Muscle of leg (tissue), 16 donors: ENCODE measurements at places on chromosomes 4 and X. TPM values are rescaled to one million over a fixed set of nuclear protein-coding genes. Genes with fewer than 3 reads are reported as not detected.

DNA sequence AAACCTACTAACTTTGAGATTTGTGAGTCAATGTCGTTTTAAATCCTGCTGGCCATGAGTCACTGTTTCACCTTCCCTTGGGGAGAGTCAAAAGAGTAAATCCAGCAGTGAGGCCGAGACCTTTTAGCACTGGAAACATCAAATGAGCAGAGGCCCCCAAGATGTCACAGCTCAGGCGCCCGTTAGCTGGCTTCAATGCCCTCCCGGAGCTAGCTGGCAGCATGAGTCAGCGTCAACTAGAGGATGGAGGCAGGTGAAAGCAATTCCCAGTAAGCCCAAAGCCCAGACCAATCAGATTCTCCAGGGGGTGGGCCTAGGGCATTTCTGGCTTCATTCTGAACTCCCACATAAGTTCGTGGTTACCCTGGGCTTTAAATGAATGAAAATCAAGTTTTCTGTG is 170.9 kb downstream of the CLCN4 start:
- DNase-seq, result no peak
- peaks cover 19% of the 10 kb centered on the region for H3K27me3 ChIP-seq
- no peaks in the 10 kb centered on the region for H3K36me3 ChIP-seq
- H3K4me3 ChIP-seq, result no peak overlapping the region
- no peaks in the 10 kb centered on the region for H3K4me1 ChIP-seq
- H3K27ac ChIP-seq, result no peak overlapping the region

GRCh38 chr4:19698961-19699360 is 552.7 kb upstream of the SLIT2 start:
- H3K27ac ChIP-seq, result no peak overlapping the region
- H3K36me3 ChIP-seq, result no peaks in the 10 kb centered on the region
- no peak overlapping the region for H3K4me3 ChIP-seq
- peaks cover 3% of the 10 kb centered on the region for H3K4me1 ChIP-seq
- H3K27me3 ChIP-seq, result no peaks in the 10 kb centered on the region

The TNIP3 gene
- total RNA-seq, result 0.04 TPM

- no peak overlapping the region for H3K27ac ChIP-seq
- peaks cover 6% of the 10 kb centered on the region for H3K4me1 ChIP-seq
- H3K27me3 ChIP-seq, result peaks cover 19% of the 10 kb centered on the region
- no peak for DNase-seq
- no peak overlapping the region for H3K4me3 ChIP-seq
Observed at GRCh38 chrX:11431786-11432185, 138.6 kb downstream of the AMELX start.

DNA sequence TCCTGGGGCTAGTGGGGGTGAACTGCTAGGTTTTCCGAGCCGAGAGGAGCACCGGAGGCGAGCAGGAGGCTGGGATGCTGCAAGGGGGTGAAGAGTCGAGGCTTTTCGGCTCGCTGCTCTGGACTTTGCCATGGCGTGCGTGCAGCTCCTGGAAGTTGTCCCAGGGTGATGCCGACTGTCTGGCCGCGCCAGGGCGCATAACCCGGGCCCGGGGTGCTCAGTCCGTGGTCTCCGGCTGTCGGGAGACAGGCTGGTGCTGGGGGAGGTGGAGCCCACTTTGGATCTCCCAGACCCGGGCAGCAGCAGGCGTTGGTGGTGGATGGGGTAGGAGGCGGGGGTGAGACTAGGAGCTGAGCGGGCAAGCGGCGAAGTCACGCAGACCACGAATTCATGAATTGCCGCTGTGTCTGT is 793 bp downstream of the GRIA3 start:
- peaks cover 2% of the 10 kb centered on the region for H3K4me1 ChIP-seq
- peak; percentile 10 for DNase-seq
- peak overlapping the region; percentile 39 for H3K4me3 ChIP-seq
- no peak overlapping the region for H3K27ac ChIP-seq

The CCSER1 gene
- total RNA-seq, result 0.75 TPM

- no peak overlapping the region for H3K4me3 ChIP-seq
- no peak overlapping the region for H3K27ac ChIP-seq
- peaks cover 9% of the 10 kb centered on the region for H3K27me3 ChIP-seq
- H3K4me1 ChIP-seq, result no peaks in the 10 kb centered on the region
- DNase-seq, result peak; percentile 74
Observed at GRCh38 chrX:119151051-119151380, 23.4 kb upstream of the KIAA1210 start.

DNA sequence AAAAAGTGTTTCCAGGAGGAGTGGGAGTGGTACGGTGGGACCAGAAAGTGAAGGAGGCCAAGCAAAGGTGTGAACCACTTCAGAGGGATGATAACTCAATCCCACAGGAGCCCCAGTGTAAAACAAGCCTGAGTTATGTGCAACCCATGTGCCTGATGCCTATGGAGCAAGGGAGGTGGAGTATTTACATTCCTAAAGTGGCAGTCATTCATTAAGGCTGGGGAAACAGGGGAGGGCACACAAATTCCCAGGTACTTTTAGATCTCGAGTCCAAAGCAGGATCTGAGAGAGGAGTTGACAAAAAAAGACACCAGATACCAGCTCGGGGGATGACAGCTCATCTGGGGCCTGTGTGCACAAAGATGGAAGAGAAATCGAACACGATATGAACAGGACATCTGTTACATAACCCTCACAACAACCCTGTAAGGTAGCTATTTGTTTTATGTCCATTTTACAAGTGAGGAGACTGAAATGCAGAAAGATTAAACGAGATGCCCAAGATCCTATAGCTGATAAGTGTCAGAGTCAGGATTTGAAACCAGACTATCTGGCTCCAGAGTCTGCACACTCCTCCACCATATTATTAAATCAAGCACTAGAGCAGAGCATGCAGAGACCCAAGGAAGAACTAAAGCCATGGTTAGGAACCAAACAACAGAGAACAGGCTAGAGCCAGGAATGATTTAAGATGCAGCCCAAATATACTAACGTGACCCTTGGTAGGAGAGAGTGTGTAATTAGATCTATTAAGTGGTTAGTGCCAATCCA is 91.9 kb upstream of the MAPK10 start:
- H3K27ac ChIP-seq, result no peak overlapping the region
- no peak for DNase-seq
- H3K4me3 ChIP-seq, result no peak overlapping the region
- H3K36me3 ChIP-seq, result no peaks in the 10 kb centered on the region
- H3K4me1 ChIP-seq, result no peaks in the 10 kb centered on the region

The DTHD1 gene
- not detected for total RNA-seq

The RTL5 gene
- total RNA-seq, result 3.6 TPM

DNA sequence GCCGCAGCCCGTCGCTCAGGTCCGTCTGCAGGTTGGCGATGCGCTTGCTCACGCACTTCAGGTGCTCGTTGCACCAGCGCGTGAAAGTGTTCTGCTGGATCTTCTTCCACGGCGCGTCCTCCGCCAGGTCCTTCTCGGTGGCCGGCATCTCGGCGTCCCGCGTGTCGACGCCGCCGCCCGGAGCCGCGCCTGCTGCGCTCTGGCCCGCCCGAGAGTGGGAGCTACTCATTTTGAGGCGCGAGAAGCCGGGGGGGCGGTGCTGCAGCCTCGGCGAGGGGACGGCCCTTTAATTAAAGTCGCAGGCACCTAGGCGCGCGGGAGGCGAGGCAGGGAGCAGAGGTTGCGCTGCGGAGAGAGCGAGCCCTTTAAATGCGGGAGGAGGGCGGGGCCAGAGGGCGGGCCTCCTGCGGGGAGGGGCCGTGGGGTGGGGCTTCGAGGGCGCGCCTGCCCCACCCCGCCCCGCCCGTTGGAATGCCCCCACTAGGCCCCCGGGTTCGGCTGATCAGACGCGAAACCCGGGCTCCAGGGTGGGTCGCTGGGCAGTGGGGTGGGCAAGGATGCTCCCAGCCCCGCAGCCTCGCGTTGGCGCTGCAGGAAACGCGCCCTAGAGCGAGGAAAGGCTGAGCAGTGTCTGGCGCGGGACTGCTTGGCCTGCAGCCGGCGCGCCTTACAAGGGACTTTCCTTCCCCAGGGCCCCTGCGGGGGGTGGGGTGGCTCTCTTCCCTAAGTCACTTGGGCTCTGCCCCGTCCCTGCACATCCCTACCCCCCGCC is 3.2 kb downstream of the FLNA start:
- peaks cover 25% of the 10 kb centered on the region for H3K36me3 ChIP-seq
- peaks cover 57% of the 10 kb centered on the region for H3K4me1 ChIP-seq
- peak overlapping the region; percentile 80 for H3K4me3 ChIP-seq
- no peaks in the 10 kb centered on the region for H3K27me3 ChIP-seq
- DNase-seq, result peak; percentile 97
- peak overlapping the region; percentile 97 for H3K27ac ChIP-seq

The CC2D2A gene
- total RNA-seq, result 20.8 TPM

GRCh38 chrX:19670854-19671620 is 155.7 kb upstream of the MAP3K15 start:
- peak overlapping the region; percentile 71 for H3K27ac ChIP-seq
- H3K4me3 ChIP-seq, result no peak overlapping the region
- peak; percentile 85 for DNase-seq
- no peaks in the 10 kb centered on the region for H3K36me3 ChIP-seq

The PSAPL1 gene
- total RNA-seq, result not detected

The NDNF gene
- 12.0 TPM for total RNA-seq

The GC gene
- 0.35 TPM for total RNA-seq

- no peaks in the 10 kb centered on the region for H3K4me1 ChIP-seq
- H3K27me3 ChIP-seq, result no peaks in the 10 kb centered on the region
- peak; percentile 79 for DNase-seq
- no peak overlapping the region for H3K27ac ChIP-seq
- H3K4me3 ChIP-seq, result no peak overlapping the region
Observed at GRCh38 chr4:100736641-100737451, 219.0 kb upstream of the EMCN start.

GRCh38 chr4:188536826-188537225 is 397.6 kb downstream of the TRIML1 start:
- no peaks in the 10 kb centered on the region for H3K27me3 ChIP-seq
- H3K4me1 ChIP-seq, result no peaks in the 10 kb centered on the region
- H3K4me3 ChIP-seq, result no peak overlapping the region
- no peak overlapping the region for H3K27ac ChIP-seq

The SPARCL1 gene
- 314 TPM for total RNA-seq

DNA sequence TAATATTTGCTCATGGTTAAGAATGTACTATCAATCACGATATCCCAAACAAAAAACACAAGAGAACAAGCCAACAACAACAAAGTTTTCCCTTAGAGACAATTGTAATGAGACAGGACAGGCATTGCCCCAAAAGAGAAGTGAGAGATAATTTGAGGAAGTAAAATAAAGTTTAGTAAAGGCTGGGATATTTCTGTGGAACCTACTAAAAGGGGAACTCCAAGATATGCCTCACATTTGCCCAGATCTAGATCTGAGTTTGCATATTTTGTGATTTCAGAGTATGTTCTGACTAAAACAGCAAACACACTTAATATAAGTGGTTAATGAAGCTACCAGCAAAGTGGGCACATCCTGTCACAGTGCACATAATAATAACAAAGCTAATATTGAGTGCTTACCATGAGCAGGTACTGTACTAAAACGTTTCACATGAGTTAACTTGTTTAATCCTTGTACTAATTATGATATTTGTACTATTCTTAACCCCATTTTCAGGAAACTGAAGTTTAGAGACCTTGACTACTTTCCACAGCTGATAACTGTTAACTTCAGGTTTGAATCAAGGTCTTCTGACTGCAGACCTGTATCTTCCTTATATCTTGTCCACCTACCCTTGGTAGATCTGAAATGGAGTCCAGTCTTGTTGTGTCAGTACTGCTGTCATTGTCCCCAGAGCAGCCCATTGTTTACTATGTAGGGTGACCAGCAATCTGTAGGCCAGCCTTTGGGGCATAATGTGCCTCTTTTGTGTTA is 26.0 kb upstream of the BMP2K start:
- peak; percentile 55 for DNase-seq
- H3K4me3 ChIP-seq, result no peak overlapping the region
- peaks cover 4% of the 10 kb centered on the region for H3K4me1 ChIP-seq

- H3K27me3 ChIP-seq, result peaks cover 66% of the 10 kb centered on the region
- no peak for DNase-seq
- peak overlapping the region; percentile 5 for H3K4me3 ChIP-seq
- H3K27ac ChIP-seq, result no peak overlapping the region
Observed at GRCh38 chrX:104253567-104254441, 929 bp downstream of the ESX1 start.

- peak within 1 kb of the TSS; percentile 84 for H3K27ac ChIP-seq
- no peaks in the 10 kb centered on the region for H3K36me3 ChIP-seq
- peaks cover 4% of the 10 kb centered on the region for H3K27me3 ChIP-seq
- H3K4me3 ChIP-seq, result peak within 1 kb of the TSS; percentile 82
- H3K4me1 ChIP-seq, result peaks cover 12% of the 10 kb centered on the region
Observed at GRCh38 chr4:183905081-183905592, at the start of gene STOX2. Gene STOX2, plus strand, starts transcription at chr4:183905307. Its CDS starts 1,484 bp downstream, at chr4:183906791.

DNA sequence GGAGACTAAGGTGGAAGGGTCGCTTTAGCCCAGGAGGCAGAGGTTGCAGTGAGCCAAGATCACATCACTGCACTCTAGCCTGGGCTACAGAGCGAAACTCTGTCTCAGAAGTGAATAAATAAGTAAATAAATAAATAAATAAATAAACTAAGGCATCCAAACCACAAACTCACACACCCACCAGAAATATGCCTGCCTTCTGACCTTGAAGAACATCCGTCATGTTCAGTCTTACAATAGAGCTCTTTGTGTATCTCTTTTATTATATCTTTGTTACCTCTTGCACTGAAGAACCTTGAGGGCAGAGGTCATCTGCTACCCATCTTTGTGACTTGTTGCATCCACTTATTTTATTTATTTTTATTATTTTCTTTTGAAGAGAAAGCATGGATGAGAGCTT is 71.6 kb downstream of the PRRG1 start:
- no peaks in the 10 kb centered on the region for H3K27me3 ChIP-seq
- no peak overlapping the region for H3K4me3 ChIP-seq
- no peaks in the 10 kb centered on the region for H3K36me3 ChIP-seq
- DNase-seq, result no peak
- no peak overlapping the region for H3K27ac ChIP-seq

GRCh38 chrX:140917354-140918115 is 84.9 kb upstream of the SPANXB1 start:
- no peak overlapping the region for H3K27ac ChIP-seq
- H3K27me3 ChIP-seq, result peaks cover 2% of the 10 kb centered on the region
- no peaks in the 10 kb centered on the region for H3K36me3 ChIP-seq
- no peak overlapping the region for H3K4me3 ChIP-seq

- no peaks in the 10 kb centered on the region for H3K4me1 ChIP-seq
- H3K27me3 ChIP-seq, result no peaks in the 10 kb centered on the region
- no peak for DNase-seq
- no peaks in the 10 kb centered on the region for H3K36me3 ChIP-seq
- H3K27ac ChIP-seq, result no peak overlapping the region
- no peak overlapping the region for H3K4me3 ChIP-seq
Observed at GRCh38 chrX:142998447-142999198, 27.1 kb upstream of the SPANXN4 start.

DNA sequence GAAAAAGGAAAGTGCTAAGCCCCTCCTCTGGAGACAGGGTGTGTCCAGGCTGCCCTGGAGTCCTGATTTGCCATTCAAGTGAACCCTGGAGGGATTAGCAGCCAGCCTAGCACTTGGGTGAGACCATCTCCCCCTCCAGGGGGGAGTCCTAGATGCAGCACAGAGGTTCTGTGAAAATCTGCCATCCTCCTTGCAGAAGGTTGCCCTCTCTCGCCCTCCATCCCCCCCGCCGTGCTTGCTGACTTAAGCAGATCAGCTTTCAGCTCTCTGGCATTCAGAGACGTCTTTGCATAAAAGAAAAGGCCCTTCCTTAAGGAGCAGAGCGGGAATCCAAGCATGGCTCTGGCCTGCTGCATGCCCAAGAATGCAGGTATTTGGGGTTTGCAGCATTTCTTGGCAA is 102.1 kb upstream of the SCML1 start:
- no peaks in the 10 kb centered on the region for H3K36me3 ChIP-seq
- H3K27ac ChIP-seq, result no peak overlapping the region
- peak; percentile 21 for DNase-seq
- H3K4me1 ChIP-seq, result peaks cover 3% of the 10 kb centered on the region
